Chondrocyte (in vitro differentiated cells): ENCODE measurements at places on chromosomes 13 and 19.

GRCh38 chr19:47157431-47158321, 27.0 kb downstream of the SAE1 start:
- DNase-seq: no peak

GRCh38 chr13:73993661-73994060, 140.5 kb downstream of the KLF12 start:
- no peak for DNase-seq

GRCh38 chr13:112331675-112332074, 44.5 kb upstream of the SPACA7 start:
- no peak for DNase-seq

- DNase-seq: no peak
Measured at GRCh38 chr19:29741776-29742175, 26.7 kb upstream of the C19orf12 start.

DNA sequence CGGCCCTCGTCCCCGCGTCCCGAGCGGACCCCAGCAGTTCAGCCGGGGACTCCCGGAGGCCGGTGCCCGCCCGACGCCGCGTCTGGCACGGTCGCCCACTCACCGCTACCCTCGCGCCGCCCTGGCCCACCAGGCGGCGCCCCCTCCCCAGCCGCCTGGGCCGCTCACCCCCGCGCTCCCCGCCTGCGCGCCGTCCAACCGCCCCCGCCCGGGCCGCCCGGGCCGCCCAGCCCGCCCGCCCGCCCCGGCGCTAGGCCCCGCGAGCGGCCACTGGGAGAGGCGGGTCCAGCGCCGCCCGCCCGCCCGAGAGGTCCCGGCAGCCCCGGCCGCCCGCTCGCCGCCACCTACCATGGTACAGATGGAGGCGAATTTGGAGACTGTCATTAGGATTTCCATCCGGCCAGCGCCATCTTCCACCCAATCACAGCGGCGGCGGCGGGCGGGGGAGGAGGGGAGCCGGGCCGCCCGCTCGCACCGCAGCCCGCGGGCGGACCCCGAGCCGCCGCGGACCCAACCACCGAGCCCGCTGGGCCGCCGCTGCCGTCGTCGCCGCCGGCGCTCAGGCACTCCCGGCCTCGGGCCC, at the start of gene USP12:
Gene USP12, minus strand, starts transcription at position 568 of the 583 bp plus-strand sequence. Its CDS starts 172 bp downstream, at position 396.
- no peak for DNase-seq

- DNase-seq: no peak
Measured at GRCh38 chr13:47256618-47257017, 359.8 kb upstream of the HTR2A start.

- DNase-seq: no peak
Measured at GRCh38 chr13:38636073-38636472, 50.8 kb upstream of the FREM2 start.

GRCh38 chr13:29546662-29547061, 48.8 kb downstream of the SLC7A1 start:
- DNase-seq: no peak
